ENCODE measurements at places on chromosomes 12 and 14. TPM values are rescaled to one million over a fixed set of nuclear protein-coding genes. Genes with fewer than 3 reads are reported as not detected.

BICDL1 gene
- polyA plus RNA-seq: 1.0 TPM

TAS2R8 gene
- not detected for polyA plus RNA-seq

PRPH gene
- polyA plus RNA-seq: not detected

- no peaks in the 10 kb centered on the region for H3K36me3 ChIP-seq
- H3K4me3 ChIP-seq: no peak overlapping the region
- no peak for DNase-seq
Measured at GRCh38 chr12:86837246-86837645, 581.1 kb upstream of the MGAT4C start.

DNA sequence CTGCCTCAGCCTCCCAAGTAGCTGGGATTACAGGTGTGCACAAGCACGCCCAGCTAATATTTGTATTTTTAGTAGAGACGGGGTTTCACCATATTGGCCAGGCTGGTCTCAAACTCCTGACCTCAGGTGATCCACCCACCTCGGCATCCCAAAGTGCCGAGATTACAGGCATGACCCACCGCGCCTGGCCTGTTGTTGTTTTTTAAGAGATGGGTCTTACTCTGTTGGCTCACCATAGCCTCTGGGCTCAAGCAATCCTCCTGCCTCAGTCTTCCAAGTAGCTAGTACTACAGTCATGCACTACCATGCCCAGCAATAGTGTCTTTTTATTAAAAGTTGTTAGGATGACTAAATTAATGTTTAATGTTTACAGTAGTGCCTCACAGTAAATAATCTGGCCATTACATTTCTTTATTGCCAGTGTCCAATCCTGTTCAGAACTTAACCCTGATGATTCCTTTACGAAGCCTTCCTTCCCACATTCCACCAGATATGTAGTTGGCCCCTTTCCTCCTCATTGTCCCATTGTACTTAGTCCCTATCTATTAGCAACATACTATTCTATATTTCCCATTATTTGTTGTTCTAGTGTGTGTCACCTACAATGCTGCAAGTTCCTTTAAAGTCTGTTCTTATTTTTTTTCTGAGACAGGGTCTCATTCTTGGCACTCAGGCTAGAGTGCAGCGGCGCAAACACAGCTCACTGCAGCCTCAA lies 8.8 kb upstream of the SMARCC2 start:
- H3K27me3 ChIP-seq: peaks cover 3% of the 10 kb centered on the region
- H3K36me3 ChIP-seq: peaks cover 4% of the 10 kb centered on the region
- H3K4me3 ChIP-seq: no peak overlapping the region
- H3K4me1 ChIP-seq: peaks cover 3% of the 10 kb centered on the region
- DNase-seq: no peak

All from immature natural killer cell (primary cell).